Prostate gland (tissue), 2 donors: ENCODE measurements at places on chromosomes 3 and 15. TPM values are rescaled to one million over a fixed set of nuclear protein-coding genes. Genes with fewer than 3 reads are reported as not detected.

- no peaks in the 10 kb centered on the region for H3K4me1 ChIP-seq
- H3K27ac ChIP-seq, result no peak overlapping the region
- no peak overlapping the region for H3K4me3 ChIP-seq
- DNase-seq, result no peak
Observed at GRCh38 chr3:98114264-98114663, 16.3 kb upstream of the OR5H1 start.

- H3K27me3 ChIP-seq, result no peaks in the 10 kb centered on the region
- no peak overlapping the region for H3K4me3 ChIP-seq
- DNase-seq, result no peak
- H3K4me1 ChIP-seq, result no peaks in the 10 kb centered on the region
Observed at GRCh38 chr15:94456226-94456625, 224.9 kb downstream of the MCTP2 start.

- no peaks in the 10 kb centered on the region for H3K4me1 ChIP-seq
- DNase-seq, result no peak
- H3K27me3 ChIP-seq, result no peaks in the 10 kb centered on the region
- H3K4me3 ChIP-seq, result no peak overlapping the region
- no peaks in the 10 kb centered on the region for H3K36me3 ChIP-seq
Observed at GRCh38 chr3:37162501-37163245, 11.7 kb downstream of the LRRFIP2 start.

DNA sequence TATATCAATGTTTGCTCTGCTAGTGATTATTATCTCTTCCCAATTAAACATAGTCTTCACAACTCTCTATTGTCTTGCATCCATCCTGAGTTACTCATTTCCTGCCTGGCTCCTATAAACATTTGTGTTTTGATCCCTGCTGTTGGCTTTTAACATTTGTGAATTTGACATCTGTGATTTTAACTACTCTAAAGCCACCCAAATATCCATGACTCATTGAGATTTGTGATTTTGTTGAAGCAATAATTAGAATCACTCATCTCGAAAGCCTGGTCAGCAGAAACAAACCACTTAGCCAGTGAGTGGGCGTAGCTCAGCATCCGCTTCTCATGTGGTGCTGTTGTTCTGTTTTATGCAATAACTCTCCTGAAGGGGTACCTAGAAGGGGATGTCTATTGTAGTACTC is 174.3 kb upstream of the ZBTB20 start:
- DNase-seq, result no peak
- no peaks in the 10 kb centered on the region for H3K36me3 ChIP-seq
- H3K27ac ChIP-seq, result no peak overlapping the region
- no peaks in the 10 kb centered on the region for H3K27me3 ChIP-seq
- no peak overlapping the region for H3K4me3 ChIP-seq

GRCh38 chr3:67688231-67688630 is 33.8 kb upstream of the SUCLG2 start:
- no peaks in the 10 kb centered on the region for H3K27me3 ChIP-seq
- DNase-seq, result no peak
- H3K4me1 ChIP-seq, result no peaks in the 10 kb centered on the region
- H3K27ac ChIP-seq, result no peak overlapping the region
- no peaks in the 10 kb centered on the region for H3K36me3 ChIP-seq

GRCh38 chr3:143928056-143928455 is 43.6 kb upstream of the DIPK2A start:
- no peak for DNase-seq
- no peak overlapping the region for H3K27ac ChIP-seq
- H3K4me3 ChIP-seq, result no peak overlapping the region

DNA sequence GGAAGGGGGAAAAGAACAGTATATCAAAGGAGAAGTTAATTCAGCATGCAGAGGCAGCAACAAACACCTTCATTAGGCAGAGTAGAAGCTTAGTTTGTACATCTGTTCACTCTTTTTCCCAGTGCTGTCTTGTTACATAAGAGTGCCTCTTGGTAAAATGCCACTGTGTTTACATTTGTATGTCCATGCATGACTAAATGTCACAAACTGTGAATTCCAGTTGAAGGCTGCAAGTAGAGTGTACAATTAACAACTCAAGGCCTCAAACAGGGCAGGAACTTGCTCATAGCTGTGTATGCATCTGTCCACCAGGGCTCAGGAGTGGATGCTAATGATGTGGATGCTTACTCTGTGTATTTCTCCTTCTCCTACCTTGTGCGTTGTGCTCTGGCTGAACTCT is 214.2 kb upstream of the TPM1 start:
- H3K4me3 ChIP-seq, result no peak overlapping the region
- no peak for DNase-seq
- H3K4me1 ChIP-seq, result no peaks in the 10 kb centered on the region
- no peaks in the 10 kb centered on the region for H3K27me3 ChIP-seq
- no peak overlapping the region for H3K27ac ChIP-seq

DNA sequence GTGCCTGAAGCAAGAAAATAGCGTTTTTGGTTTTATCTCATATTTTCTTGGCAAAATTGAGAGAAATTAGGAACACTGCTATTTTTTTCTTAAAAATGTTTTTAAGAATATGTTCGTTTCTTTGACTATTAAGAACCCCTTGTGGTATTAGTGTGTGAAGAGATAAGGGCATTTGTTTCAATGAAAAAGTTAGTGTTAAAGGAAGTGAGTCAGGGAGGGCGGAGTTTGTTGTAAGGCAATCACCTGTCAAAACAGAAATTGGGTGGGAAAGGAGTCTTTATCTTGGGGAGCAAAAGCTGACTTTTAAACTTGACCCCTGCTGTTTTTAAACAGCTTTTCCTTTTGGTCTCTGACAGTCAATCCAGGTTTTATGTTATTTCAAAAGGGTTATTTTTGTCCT is 4.2 kb downstream of the RAP2B start:
- H3K4me3 ChIP-seq, result no peak overlapping the region
- H3K27ac ChIP-seq, result no peak overlapping the region
- no peaks in the 10 kb centered on the region for H3K27me3 ChIP-seq
- no peak for DNase-seq

GRCh38 chr3:46208167-46208704 is at the start of gene CCR1:
Gene CCR1 (minus strand): TSS chr3:46208313. CDS start chr3:46204313, 4,000 bp downstream.
- H3K4me1 ChIP-seq, result no peaks in the 10 kb centered on the region
- DNase-seq, result no peak
- H3K4me3 ChIP-seq, result no peak within 1 kb of the TSS

GRCh38 chr3:183554377-183554776 is 1.1 kb downstream of the KLHL6 start:
- H3K36me3 ChIP-seq, result no peaks in the 10 kb centered on the region
- H3K27ac ChIP-seq, result no peak overlapping the region
- H3K27me3 ChIP-seq, result no peaks in the 10 kb centered on the region
- H3K4me1 ChIP-seq, result no peaks in the 10 kb centered on the region
- no peak overlapping the region for H3K4me3 ChIP-seq

- H3K36me3 ChIP-seq, result peaks cover 4% of the 10 kb centered on the region
- H3K27ac ChIP-seq, result no peak overlapping the region
- DNase-seq, result no peak
- peak overlapping the region; percentile 83 for H3K4me3 ChIP-seq
- H3K4me1 ChIP-seq, result peaks cover 6% of the 10 kb centered on the region
- H3K27me3 ChIP-seq, result no peaks in the 10 kb centered on the region
Observed at GRCh38 chr3:53880396-53881345, 1.3 kb downstream of the ACTR8 start.

DNA sequence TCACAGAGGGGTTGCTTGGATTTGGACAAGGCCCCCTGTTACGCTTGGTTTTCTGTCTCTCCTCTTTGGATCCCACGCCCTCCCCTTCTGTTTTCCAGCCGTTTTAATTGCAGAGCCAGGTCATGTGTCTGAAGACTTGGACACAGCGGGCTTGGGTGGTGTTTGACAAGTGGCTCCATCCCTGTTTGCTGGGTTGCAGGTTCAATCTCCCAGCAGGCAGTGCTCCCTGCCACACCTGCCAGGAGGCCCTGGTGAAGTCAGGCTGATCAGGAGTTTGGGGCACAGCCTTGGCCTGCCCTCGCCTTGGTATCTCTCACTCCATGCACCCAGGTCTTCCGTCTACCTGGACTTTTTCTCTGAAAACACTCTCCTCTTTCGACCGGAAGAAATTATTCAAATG is 59.0 kb downstream of the PLXNA1 start:
- H3K27me3 ChIP-seq, result no peaks in the 10 kb centered on the region
- DNase-seq, result no peak
- no peak overlapping the region for H3K4me3 ChIP-seq
- no peaks in the 10 kb centered on the region for H3K4me1 ChIP-seq
- no peak overlapping the region for H3K27ac ChIP-seq

DNA sequence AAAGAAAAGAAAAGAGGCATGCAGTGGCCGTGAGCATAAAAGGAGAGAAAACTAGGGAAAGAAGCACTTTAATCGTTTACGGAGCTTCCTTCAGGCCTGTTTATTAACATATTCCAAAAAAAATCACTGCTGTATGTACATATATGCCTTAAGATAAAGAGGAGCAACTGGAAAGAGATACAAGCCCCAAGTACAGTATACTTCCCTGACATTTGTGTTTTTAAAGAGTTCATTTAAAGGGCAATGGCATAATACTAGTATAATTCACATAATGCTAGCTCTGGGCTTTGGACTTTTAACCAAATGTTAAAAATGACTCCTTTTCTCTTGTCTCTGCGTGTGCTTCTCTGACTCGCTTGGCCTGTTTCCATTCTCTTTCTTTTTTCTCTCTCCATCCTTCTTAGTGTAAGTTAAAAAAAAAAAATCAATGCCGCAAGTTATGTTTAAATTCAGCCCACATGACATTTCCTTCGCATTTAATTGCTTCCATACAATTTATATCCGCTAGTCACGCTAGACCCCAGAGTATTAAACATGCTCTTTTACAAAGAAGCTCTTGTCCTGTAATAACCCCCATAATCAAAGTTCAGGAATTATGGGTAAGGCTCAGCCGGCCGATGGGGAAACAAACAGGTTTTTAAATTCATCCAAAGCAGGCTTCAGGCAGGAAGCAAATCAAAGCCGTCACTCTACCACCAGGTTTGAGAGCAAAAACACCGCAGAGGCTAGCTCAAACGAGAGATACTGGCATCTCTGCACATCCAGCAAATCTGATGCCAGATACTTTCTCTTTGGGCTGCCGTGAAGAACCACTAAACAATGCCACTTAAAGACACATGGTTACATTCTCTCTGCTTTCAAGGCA is 19.4 kb downstream of the WWTR1 start:
- H3K4me1 ChIP-seq, result peaks cover 14% of the 10 kb centered on the region
- H3K4me3 ChIP-seq, result no peak overlapping the region
- no peak overlapping the region for H3K27ac ChIP-seq
- peak; percentile 20 for DNase-seq
- H3K27me3 ChIP-seq, result no peaks in the 10 kb centered on the region

DNA sequence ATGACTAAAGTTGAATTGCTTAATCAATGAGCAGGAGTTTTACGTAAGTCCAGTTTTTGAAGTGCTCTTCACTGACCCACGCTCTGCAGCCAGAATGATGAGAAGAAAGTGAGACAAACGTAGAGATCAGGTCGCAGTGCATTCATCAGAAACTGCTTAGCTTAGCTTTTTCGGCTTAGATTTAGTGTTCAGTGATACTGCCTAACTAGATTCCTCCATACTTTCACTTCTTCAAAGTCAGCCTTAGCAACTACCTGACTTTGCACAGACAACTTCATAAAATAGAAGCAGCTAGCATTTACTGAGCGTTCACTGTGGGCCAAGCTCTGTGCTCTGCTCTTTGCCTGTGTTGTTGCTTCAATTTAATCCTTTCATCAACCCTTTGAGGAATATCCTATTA is 116.1 kb downstream of the KCNH8 start:
- H3K4me1 ChIP-seq, result no peaks in the 10 kb centered on the region
- H3K27me3 ChIP-seq, result no peaks in the 10 kb centered on the region
- no peak for DNase-seq
- no peak overlapping the region for H3K4me3 ChIP-seq

- no peaks in the 10 kb centered on the region for H3K36me3 ChIP-seq
- H3K27ac ChIP-seq, result peak overlapping the region; percentile 90
- no peaks in the 10 kb centered on the region for H3K4me1 ChIP-seq
- peak overlapping the region; percentile 30 for H3K4me3 ChIP-seq
- H3K27me3 ChIP-seq, result no peaks in the 10 kb centered on the region
- DNase-seq, result no peak
Observed at GRCh38 chr3:132318451-132318850, 1.2 kb downstream of the ACP3 start.

- DNase-seq, result no peak
- H3K4me3 ChIP-seq, result no peak overlapping the region
- H3K4me1 ChIP-seq, result no peaks in the 10 kb centered on the region
- no peaks in the 10 kb centered on the region for H3K27me3 ChIP-seq
Observed at GRCh38 chr15:34600923-34601322, 17.5 kb upstream of the GOLGA8B start.

DNA sequence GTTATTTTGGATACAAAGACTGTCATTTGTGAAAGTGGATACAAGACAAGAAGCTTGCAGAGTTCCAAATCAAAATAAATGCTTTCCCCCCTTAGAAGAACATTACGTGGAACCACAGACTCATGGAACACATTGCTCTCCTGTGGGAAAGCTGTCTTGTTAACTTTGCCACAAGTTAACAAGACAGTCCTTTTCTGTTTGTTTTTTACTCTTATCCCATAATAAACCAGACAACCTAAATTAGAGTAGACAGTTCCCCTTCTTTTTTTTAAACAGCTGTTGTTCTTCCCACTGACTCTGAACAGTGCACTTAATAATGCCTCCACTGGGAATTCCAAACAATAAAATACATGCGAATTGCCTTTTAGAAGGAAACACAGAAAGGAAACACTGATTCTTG is 255.3 kb upstream of the UBE2E2 start:
- no peak overlapping the region for H3K4me3 ChIP-seq
- no peak for DNase-seq
- H3K36me3 ChIP-seq, result no peaks in the 10 kb centered on the region
- H3K27me3 ChIP-seq, result no peaks in the 10 kb centered on the region
- peaks cover 2% of the 10 kb centered on the region for H3K4me1 ChIP-seq
- no peak overlapping the region for H3K27ac ChIP-seq

DNA sequence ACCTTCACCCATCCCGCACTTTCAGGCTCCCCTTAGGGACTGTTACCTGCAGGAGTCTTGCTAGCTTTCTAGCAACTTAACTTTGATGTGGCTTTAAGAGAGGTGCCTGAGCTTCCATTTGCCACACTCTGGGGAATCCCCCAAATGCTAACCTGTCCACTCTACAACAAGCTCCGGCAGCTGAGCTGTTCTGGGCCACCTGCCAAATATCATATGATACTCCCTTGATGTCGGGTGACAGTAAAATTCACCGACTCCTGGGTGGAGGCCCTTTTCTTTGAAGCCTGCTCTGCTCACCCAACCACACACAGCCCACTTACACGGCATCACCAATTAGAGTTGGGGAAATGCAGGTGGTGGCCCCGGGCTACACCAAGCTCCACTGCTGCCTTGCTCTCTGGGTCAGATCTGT is 38.0 kb upstream of the XCR1 start:
- no peak overlapping the region for H3K27ac ChIP-seq
- DNase-seq, result peak; percentile 81
- no peak overlapping the region for H3K4me3 ChIP-seq
- H3K36me3 ChIP-seq, result no peaks in the 10 kb centered on the region
- H3K4me1 ChIP-seq, result no peaks in the 10 kb centered on the region

The HTR3E gene
- total RNA-seq, result not detected

The CPN2 gene
- total RNA-seq, result not detected

The SEMA5B gene
- total RNA-seq, result 0.09 TPM
